ENCODE measurements at places on chromosomes 6 and 20. TPM values are rescaled to one million over a fixed set of nuclear protein-coding genes. Genes with fewer than 3 reads are reported as not detected.

- DNase-seq, result no peak
- no peaks in the 10 kb centered on the region for H3K36me3 ChIP-seq
- peaks cover 11% of the 10 kb centered on the region for H3K27me3 ChIP-seq
- H3K4me3 ChIP-seq, result no peak overlapping the region
These were observed 107.7 kb upstream of the JAG1 start for GRCh38 chr20:10781526-10781925.

Gene CD93
- 1.5 TPM for total RNA-seq

Gene TXLNB
- total RNA-seq, result 0.09 TPM

DNA sequence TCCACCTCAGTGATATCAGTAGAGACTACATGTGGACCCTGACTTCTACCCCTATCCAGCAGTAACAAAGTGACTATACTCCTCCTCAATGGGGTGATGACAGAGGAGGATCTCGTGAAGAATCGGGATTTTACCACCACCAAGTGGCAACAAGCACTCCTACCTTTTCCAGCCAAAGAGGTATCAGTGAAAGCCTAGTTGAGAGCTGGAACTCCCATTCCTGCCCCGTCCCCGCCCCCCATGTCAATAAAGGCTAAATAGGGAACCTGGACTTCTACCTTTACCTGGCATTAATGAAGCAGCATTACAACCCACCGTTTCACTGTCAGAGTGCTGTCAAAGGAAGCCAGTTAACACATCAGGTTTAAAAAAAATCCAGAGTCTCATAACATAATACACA, 45.3 kb downstream of the RNF24 start:
- peaks cover 40% of the 10 kb centered on the region for H3K36me3 ChIP-seq
- H3K4me1 ChIP-seq, result peaks cover 8% of the 10 kb centered on the region
- no peaks in the 10 kb centered on the region for H3K27me3 ChIP-seq
- H3K27ac ChIP-seq, result no peak overlapping the region
- no peak for DNase-seq
- no peak overlapping the region for H3K4me3 ChIP-seq

GRCh38 chr6:54784011-54784410, 62.6 kb upstream of the FAM83B start:
- no peak overlapping the region for H3K4me3 ChIP-seq
- no peaks in the 10 kb centered on the region for H3K36me3 ChIP-seq
- H3K27me3 ChIP-seq, result no peaks in the 10 kb centered on the region
- no peaks in the 10 kb centered on the region for H3K4me1 ChIP-seq
- no peak for DNase-seq

DNA sequence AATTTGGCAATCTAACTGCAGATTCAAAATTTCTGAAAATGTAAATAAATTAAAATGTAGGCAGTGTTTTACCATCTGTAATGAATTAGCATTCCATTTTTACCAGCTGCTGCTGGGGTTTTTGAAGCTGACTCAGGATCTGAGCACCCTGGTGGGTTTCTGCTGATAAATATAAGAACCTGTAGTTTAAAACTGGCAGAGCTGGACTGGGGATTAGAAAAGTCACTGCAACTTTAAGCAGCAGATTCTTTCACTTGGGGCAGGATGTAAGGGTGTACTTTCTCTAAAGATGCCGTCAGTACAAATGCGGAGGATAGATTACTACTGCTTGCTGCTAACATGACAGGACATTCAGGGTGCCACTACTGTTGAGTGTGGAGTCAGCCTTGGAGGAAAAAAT, 341.8 kb downstream of the CDKAL1 start:
- H3K4me3 ChIP-seq, result no peak overlapping the region
- peaks cover 13% of the 10 kb centered on the region for H3K4me1 ChIP-seq
- no peaks in the 10 kb centered on the region for H3K27me3 ChIP-seq
- H3K27ac ChIP-seq, result no peak overlapping the region

GRCh38 chr20:49704932-49705336, 8.7 kb downstream of the B4GALT5 start:
- H3K4me1 ChIP-seq, result peaks cover 40% of the 10 kb centered on the region
- peaks cover 5% of the 10 kb centered on the region for H3K36me3 ChIP-seq
- H3K27ac ChIP-seq, result no peak overlapping the region
- H3K4me3 ChIP-seq, result peak overlapping the region; percentile 29

- no peaks in the 10 kb centered on the region for H3K36me3 ChIP-seq
- H3K27ac ChIP-seq, result no peak overlapping the region
- no peaks in the 10 kb centered on the region for H3K4me1 ChIP-seq
These were observed 577.2 kb upstream of the MAP3K7 start for GRCh38 chr6:91164105-91164504.

Measured in activated CD4-positive, alpha-beta T cell treated with anti-CD3 and anti-CD28 coated beads, Interleukin-2, amount 10 ng/mL, durations not matched to agents 24 days and 14 days (primary cell).